Lower leg skin (tissue), 4 donors: ENCODE measurements at places on chromosomes 3 and 15. TPM values are rescaled to one million over a fixed set of nuclear protein-coding genes. Genes with fewer than 3 reads are reported as not detected.

The PARP15 gene
- 0.71 TPM for total RNA-seq

The OSTN gene
- not detected for total RNA-seq

The ZPLD1 gene
- not detected for total RNA-seq

The CCR3 gene
- total RNA-seq: 2.5 TPM

The CEMIP gene
- 9.7 TPM for total RNA-seq

The SLC12A1 gene
- not detected for total RNA-seq

The PTPN9 gene
- total RNA-seq: 11.0 TPM

The AKAP13 gene
- total RNA-seq: 167 TPM

The ZNF35 gene
- total RNA-seq: 4.1 TPM

The AADAC gene
- 11.0 TPM for total RNA-seq

The NEIL1 gene
- 41.7 TPM for total RNA-seq

The DPPA4 gene
- total RNA-seq: not detected

The FANCD2OS gene
- total RNA-seq: not detected

The ARHGAP31 gene
- total RNA-seq: 48.7 TPM

The GOLGA8J gene
- total RNA-seq: not detected

The NRROS gene
- total RNA-seq: 1.8 TPM

The CCDC54 gene
- not detected for total RNA-seq

The SI gene
- not detected for total RNA-seq

The PODXL2 gene
- 10.7 TPM for total RNA-seq

The GP9 gene
- not detected for total RNA-seq

The NTRK3 gene
- 3.6 TPM for total RNA-seq

The C15orf62 gene
- 45.7 TPM for total RNA-seq

The CCDC39 gene
- total RNA-seq: not detected

The TTLL13 gene
- not detected for total RNA-seq

The KLHL40 gene
- not detected for total RNA-seq

The ANKDD1A gene
- 2.1 TPM for total RNA-seq

The SCG5 gene
- 0.61 TPM for total RNA-seq

The CLSTN2 gene
- total RNA-seq: 5.7 TPM

The TRAT1 gene
- total RNA-seq: not detected

The CNTN3 gene
- total RNA-seq: 0.42 TPM

The PLOD2 gene
- total RNA-seq: 11.6 TPM

The BCHE gene
- total RNA-seq: 5.7 TPM

The TUSC7 gene
- not detected for total RNA-seq

The PLSCR4 gene
- 12.3 TPM for total RNA-seq

The LRTM1 gene
- not detected for total RNA-seq

The HAUS2 gene
- 23.4 TPM for total RNA-seq

The SLC22A14 gene
- 0.45 TPM for total RNA-seq

The HYAL3 gene
- 4.1 TPM for total RNA-seq

The TRIM71 gene
- total RNA-seq: 0.03 TPM

The LDHAL6B gene
- not detected for total RNA-seq

The CHRNA3 gene
- 0.08 TPM for total RNA-seq

The CPLX3 gene
- 0.17 TPM for total RNA-seq

The GOLGA8Q gene
- 0.13 TPM for total RNA-seq

The CTXN2 gene
- not detected for total RNA-seq

The KBTBD13 gene
- not detected for total RNA-seq

The C3orf80 gene
- 0.13 TPM for total RNA-seq

The SEMA5B gene
- 0.88 TPM for total RNA-seq

The ITIH4 gene
- total RNA-seq: 0.38 TPM

The DLG1 gene
- 90.1 TPM for total RNA-seq

The ARGFX gene
- not detected for total RNA-seq

The MELTF gene
- 57.2 TPM for total RNA-seq

The RBMS3 gene
- 21.8 TPM for total RNA-seq

The SH2D7 gene
- not detected for total RNA-seq

The RASGRF1 gene
- total RNA-seq: not detected

The BNC1 gene
- 31.6 TPM for total RNA-seq

The CHST14 gene
- 8.2 TPM for total RNA-seq

The TMIE gene
- total RNA-seq: 0.88 TPM

The CPNE9 gene
- total RNA-seq: 1.6 TPM
